Fibroblast of gingiva (primary cell): ENCODE measurements at places on chromosomes 6 and 20.

GRCh38 chr6:147925826-147926225, 416.8 kb upstream of the SASH1 start:
- no peak for DNase-seq

- DNase-seq: no peak
Observed at GRCh38 chr6:169858935-169859351, 107.5 kb downstream of the ERMARD start.

- DNase-seq: no peak
Observed at GRCh38 chr6:72561629-72562028, 60.2 kb upstream of the KCNQ5 start.

DNA sequence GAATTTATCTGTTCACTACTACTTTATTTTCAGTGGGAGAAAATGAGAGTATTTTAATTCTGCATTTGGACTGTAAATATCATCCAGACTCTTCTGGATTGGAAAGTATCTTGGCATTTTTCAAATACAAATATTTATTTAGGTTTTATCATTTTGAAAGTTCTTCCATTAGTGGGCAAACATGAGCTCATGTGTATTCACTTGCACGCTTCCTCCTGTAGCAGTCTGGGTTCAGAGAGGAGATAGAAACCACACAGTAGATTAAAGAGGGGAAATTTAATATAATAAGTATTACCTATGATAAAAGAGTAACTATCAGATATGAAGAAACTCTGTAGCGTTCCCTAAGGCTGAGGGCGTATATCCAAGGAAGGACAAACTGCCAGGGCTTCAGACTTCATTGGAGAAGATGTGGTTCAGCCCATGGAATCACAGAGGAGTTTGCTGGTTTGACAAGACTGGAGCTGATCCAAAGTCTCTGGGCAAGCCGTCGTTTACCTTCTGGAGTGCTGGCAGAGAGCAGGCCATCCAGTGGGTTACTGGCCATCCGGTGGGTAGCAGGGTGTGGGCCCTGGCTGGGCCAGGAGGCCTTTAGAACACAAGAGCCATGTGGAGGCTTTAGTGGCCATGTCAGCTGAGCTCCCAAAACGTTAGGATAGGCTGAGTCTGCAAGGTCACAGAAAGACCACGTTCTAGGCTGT, 44.3 kb downstream of the KCNS1 start:
- no peak for DNase-seq
